ENCODE measurements at places on chromosomes 6 and 20.
A peak's percentile ranks its signal among the peaks of the same experiment; 100 is the strongest.

DNA sequence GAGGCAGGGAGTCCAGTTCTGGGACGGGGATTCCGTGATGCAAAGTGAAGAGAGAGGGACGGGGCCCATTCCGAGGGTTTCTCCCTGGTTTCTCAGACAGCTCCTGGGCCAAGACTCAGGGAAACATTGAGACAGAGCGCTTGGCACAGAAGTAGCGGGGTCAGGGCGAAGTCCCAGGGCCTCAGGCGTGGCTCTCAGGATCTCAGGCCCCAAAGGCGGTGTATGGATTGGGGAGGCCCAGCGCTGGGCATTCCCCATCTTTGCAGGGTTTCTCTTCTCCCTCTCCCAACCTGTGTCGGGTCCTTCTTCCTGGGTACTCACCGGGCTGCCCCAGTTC, 35.9 kb upstream of the HLA-G start:
- no peak for DNase-seq

DNA sequence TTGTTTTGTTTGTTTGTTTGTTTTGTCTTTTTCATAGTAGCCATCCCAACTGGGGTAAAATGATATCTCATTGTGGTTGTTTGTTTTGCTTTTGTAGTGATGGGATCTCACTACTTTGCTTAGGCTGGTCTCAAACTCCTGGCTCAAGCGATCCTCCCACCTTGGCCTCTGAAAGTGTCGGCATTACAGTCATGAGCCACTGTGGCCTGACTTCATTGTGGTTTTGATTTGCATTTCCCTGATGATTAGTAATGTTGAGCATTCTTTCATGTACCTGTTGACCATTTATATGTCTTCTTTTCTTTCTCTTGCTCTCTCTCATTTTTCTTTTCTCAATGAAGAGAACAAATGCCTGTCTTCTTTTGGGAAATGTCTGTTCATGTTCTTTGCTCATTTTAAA, 30.8 kb upstream of the HLA-DOA start:
- DNase-seq, result no peak

DNA sequence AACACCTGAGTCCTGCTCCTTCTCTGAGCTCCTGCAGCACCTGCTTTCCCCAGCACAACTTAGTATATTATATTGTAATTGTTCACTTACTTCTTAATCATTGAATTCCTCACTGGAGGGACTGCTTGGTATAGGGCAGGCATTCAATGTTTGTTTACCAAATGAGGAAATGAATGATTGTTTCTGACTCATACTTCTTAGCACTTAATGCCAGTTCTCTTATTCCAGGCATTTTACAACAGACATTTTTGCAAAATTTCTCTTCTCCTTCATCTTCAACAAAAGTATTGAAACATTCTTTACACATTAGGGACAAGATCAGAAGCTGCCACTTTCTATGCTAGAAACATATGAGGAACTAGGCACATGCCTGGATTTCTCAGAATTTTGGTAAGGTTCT, 119.4 kb downstream of the TBX18 start:
- no peak for DNase-seq

GRCh38 chr6:33738153-33738552, 8.6 kb downstream of the IP6K3 start:
- no peak for DNase-seq

GRCh38 chr6:28981431-28981832, 23.7 kb downstream of the ZNF311 start:
- DNase-seq, result no peak

DNA sequence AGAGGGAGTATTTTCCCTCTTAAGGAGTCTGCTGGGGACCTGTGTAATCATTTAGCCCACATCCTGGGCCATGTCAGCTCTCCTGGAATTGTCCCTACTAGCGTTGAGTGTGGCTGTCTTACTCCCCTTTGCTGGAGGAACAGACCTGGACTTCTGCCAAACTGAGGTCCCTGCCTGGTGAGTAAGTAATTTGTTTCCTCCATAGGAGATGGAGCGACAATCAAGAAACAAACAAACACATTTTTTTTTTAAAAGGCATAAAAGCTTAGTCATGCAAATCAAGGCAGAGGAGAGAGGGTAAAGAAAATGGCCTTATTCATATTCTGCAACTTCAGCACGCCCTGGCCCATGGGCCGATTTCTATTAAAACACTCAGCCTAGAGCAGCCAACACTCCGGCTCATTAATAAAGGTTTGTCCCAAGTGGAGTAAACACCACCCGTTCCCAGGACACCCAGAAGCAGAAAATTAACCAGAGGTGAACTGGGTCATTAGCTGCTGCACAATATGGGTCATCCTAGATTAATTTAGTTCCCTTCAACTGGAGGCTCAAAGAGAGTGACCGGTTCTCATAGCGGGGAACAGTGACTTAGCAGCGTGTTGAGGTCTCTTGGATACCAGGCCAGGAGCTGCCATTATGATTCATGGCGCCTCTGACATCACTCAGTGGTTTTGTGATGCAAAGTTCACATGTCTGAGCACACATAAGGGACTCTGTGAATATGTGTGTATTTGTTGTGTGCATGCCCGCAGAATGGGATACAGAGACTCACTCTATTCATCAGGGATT, 165.0 kb upstream of the SULF2 start:
- DNase-seq, result peak; percentile 16

GRCh38 chr20:34164381-34164984, 52.4 kb upstream of the EIF2S2 start:
- no peak for DNase-seq

GRCh38 chr6:159890792-159891191, at the start of gene MAS1:
TSS of gene MAS1 (plus strand) at chr6:159890988. CDS start at chr6:159906956, 15,968 bp downstream.
- no peak for DNase-seq

DNA sequence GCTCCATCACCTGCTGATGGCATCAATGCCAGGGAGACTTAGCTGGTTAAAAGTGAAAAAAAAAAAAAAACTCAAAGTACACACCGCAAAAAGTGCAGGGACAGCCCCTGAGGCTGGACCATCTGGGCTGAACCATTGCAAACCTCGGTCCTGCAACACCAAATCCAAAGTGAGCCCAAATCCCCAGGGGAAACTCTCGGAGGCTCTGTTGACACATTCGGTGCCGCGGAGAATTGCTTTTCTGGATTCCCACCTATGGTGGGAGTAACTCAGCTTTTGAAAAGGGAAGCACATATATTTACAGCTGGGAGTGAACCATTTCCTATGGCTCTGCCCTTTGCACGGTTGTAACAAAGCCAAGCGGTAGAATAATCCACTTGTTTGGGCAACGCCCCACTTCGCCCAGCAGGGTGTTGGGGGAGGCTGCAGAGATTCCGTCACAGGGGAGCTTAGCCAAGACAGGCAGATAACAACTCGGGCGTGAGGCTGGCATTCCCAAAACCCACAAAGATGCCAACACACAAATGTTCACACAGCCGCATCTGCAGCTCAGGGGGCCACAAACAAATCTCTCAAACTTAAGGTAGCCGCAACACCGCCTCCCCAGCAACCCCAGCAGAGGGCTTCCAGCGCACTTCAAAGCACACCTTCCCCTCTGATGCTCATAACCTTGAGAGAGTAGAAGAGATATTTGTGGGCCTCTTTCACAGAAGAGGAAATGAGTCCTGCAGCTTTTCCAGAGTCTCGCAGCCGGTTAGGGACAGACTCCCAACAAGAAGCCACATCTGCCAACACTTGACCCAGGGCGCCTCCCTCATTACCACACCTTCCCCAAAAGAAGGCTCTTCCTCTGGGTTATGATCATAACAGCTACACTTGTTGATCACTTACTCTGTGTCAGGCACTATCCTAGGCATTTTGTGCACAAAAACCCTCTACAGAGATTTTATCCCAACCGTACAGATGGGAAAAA, 11.4 kb downstream of the ZC3H12D start:
- DNase-seq, result no peak

GRCh38 chr6:14092838-14093789, 24.5 kb upstream of the CD83 start:
- no peak for DNase-seq

- no peak for DNase-seq
These were observed 2.5 kb downstream of the RRAGD start for GRCh38 chr6:89409461-89410035.

GRCh38 chr20:46898423-46898822, 3.8 kb downstream of the EYA2 start:
- DNase-seq, result no peak

- no peak for DNase-seq
These were observed 461 bp upstream of the HNF4A start for GRCh38 chr20:44354979-44355497.

DNA sequence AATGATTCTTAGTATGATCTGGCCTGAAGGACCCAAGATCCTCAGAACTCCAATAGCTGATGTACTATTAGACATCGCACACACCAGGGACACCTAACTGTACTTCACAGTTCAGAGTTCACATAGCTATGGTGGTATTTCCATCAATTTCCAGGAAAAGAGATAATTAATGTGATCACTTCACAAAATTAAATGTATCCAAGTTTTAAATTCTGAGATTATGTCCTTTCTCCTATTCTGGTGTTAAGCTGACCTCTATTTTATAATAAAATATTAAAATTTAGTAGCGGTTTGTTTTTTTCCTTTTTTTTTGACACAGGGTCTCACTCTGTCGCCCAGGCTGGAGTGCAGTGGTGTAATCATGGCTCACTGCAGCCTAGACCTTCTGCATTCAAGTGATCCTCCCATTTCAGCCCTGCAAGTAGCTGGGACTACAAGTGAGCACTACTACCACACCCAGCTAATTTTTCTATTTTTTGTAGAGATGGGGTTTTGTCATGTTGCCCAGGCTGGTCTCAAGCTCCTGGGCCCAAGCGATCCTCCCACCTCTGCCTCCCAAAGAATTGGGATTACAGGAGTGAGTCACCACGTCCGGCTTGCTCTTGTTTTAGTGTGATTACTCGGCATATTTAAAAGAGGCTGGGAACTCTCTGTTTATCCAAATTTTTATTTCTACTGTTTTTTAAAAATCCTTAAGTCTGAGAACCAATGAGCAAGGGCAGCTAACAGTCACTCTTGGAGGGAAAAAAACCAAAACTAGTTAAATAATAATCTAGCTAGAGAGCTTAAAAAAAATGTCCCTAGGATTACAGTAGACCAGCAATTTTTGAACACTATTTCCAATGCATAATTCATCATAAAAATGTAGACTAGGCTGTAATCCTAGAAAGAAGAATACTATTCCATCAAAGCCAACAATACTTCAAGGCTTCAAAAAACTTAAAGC, 16.0 kb downstream of the KIF13A start:
- DNase-seq, result no peak

- no peak for DNase-seq
These were observed 154.6 kb downstream of the SASH1 start for GRCh38 chr6:148497257-148497656.

- peak; percentile 32 for DNase-seq
These were observed 124.1 kb upstream of the DST start for GRCh38 chr6:56766806-56767178.

DNA sequence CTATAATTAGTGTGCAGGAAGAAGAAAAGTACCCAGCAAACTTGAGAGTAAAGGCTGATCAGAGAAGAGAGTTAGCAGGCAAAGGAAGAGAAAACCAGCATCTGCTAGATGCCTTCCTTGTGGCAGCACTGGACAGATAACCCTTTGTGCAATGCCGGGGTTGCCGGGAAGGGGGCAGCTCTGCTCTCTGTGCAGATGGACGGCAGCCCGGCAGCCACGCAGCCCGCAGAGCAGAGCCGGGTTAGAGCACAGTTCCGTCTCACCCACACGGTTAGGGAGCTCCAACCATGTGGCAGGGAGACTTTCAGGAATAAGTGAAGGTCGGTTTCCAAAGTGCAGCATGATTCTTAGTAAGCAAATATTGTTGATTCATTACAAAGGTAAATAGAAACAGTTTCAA, 80.0 kb upstream of the RPS6KA2 start:
- no peak for DNase-seq

DNA sequence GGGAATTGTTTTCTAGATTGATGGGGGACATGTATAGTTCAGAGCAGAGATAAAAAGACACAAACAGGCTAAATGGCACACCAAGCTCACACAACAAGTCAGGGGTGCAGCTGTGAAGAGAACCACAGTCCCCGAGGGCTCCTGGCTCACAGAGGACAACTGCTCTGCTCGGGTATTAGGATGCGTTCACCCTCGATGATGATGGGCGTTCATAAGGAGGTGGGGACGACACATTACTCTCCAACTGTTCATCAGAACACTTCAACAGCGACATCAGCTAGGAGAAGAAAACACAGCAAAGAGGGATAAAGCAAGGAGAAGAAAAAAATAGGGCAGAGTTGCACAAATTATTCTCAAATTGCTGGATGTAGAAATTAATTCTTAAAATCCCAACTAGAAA, 174.8 kb upstream of the RREB1 start:
- DNase-seq, result no peak

DNA sequence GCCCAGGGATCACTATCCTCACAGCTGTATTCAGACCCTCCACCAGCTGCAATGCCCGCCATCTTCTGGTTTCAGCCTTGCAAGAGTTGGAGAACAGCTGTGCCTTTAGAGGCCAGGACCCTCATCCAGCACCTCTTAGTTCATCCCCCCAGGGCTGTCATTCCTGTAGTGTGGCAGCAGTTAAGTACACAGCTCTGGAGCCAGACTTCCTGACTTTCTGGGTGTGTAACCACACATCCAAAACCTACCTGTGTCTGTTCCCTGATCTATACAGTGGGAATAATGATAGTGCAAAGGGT, 452 bp upstream of the TREM2 start:
- DNase-seq, result no peak

DNA sequence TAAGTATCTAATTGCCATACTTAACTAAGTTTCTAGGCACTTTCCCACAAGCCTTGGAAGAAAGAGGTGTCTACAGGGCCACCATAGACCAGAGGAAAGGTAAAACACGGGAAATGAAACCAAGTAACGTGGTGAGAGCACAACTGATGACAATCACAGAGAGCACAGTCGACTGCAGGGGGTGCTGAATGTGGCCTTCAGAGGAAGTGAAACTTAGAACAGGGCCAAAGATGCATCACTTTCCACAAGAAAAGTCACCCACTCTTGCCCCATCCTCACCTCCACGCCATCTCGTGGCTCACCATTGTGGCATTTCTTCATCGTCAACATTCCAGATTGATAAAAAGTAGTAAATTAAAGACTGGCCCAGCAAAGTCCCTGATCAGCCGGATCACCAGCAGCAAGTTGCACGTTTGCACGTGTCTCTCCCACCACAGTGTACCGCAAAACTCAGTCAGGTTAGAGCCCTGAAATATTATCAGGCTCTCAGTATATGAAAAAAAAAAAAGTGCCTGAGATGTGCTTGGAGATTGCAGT, 31.4 kb downstream of the HIVEP2 start:
- DNase-seq, result no peak

- DNase-seq, result no peak
These were observed 541.3 kb upstream of the BTBD3 start for GRCh38 chr20:11376420-11376819.

DNA sequence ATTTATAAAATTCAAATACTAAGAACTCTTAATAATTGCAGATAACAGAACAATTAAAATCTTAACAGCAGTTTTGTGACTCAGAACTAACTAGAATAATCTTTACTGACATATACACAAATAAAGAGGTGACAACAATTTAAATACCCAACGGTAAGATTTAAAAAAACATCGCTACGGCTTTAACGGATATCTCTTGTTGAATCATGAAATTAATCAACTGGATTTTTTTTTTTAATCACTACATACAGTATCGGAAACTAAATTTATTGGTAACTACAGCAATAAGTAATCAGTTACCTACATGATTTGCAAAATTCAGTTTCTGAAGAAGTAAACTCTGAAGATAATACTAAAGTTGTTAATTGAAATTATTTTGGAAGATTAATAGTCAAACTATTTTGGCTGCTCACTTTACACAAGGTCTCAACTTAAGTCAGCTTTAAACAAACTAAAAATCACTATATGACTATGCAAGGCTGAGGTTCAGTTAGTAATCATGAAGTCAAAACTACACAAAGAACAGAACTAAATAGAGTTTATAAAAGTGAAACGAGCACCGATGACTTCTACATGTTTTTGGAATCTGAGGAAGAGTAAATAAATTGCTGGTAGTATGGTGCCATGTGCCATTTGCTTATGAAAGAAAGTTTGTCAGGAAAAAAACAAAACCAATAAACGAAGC, 128.8 kb downstream of the HUS1B start:
- DNase-seq, result no peak

Measured in AG09319 (cell line).